ENCODE measurements at places on chromosomes 6 and 20. TPM values are rescaled to one million over a fixed set of nuclear protein-coding genes. Genes with fewer than 3 reads are reported as not detected.

DNA sequence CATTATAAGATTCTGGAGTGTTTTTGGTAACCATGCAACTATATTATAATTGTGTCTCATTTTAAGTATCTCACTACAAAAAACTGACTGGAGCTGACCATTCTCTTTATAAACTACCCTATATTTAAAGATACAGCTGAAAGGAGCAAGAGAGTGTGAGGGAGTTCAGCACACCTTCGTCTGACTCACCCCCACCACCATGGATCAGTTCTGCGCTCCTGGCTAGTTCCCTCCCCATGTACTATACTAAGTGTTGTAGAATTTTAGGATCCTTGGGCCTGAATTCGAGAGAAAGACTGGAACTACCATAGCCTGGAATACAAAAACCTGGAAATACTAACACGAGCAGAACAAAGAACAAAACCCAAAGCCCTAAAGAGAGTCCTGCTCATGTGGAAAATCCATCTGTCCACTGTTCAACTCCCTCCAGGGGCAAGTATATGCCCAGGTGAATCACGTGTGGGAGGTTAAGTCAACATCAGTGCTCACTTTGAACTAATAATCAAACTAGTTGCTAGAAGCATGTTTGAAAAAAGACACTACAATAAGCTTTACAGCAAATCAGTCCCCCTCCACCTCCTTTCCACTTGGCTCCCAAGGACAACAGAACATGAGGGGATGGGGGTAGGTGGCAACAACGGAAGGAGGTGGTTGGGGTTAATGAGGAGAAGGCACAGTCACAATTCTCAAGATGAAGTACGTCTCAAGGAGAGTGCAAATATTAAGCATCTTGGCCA lies 46.8 kb downstream of the ELOVL5 start:
- DNase-seq: no peak

- no peak for DNase-seq
Measured at GRCh38 chr6:164825386-164825785, 484.0 kb downstream of the C6orf118 start.

DNA sequence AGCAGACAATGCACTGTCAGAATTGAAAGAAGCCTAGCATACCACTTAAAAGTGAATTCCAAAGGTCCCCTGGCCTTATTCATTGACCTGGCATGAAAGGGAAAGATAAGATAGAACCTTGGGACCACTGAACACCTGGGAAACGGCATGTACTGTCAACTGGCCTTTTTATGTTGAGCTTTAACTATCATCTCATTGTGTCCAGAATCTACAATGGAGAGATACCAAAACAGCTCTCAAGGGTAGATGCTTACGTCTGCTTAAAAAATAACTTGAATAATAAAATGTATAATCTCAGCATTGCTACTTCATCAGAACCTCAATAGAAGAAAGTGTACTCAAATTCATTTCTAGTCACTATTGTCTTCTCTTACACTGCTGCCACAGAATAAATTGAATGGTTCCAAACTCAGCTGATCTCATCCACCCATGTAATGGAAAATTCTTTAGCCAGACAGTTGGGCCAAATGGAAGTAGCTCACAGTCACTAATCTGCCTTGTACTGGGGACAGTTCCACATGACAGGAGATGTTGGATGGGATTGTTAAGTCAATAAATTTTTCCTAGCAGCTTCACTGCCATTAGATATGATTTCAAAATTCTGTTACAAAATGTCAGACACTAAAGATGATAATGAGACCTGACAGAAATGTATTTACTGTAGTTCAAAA lies 93.8 kb downstream of the MLIP start:
- DNase-seq: no peak

Gene ECT2L
- total RNA-seq: not detected

Gene BPIFB4
- not detected for total RNA-seq

DNA sequence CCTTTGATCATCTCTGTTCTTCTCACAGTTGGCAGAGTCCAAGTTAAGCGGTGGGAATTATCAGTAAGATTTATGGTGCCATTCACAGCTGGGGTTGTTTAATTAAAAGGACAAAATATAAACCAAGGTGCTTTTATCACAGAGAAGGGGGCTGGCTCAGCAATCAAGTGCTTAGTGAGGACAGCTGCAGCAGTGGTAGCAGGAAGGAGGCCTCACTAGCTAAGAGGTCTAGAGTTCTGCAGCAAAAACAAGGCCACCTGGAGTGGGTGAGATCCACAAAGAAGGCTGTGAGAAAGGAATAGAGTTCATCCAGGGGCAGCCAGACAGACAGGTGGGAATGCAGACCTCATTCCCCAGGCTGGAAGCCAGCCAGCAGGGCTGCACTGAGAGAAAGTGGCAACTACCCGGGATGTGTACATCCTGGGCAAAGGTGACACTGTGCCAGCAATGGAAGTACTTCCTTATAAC lies 37.1 kb downstream of the PIGU start:
- DNase-seq: no peak

Gene TMC2
- not detected for total RNA-seq

Gene IRF4
- total RNA-seq: 831 TPM

DNA sequence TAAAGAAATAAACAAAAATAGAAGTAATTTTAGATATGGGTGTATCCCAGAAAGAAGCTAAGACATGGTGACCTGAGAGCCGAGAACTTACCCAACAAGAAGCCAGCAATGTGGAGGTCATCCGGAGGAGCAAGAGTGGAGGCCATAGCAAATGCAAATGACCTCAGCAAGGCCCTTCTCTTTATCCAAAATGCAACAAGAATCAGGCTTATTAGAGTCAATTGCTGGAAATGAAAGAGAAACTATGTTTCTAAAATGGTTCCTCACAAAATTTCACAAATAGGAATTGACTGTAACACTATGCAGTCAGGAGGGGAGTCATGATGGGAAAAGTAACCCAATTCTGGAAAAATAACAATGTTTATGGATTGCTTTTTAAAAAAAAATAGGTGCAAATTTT lies 90.4 kb downstream of the TNFAIP3 start:
- peak; percentile 49 for DNase-seq

Data from activated CD4-positive, alpha-beta T cell treated with anti-CD3 and anti-CD28 coated beads, Interleukin-2, amount 10 ng/mL, durations not matched to agents 24 days and 14 days (primary cell).